ENCODE measurements at places on chromosomes 16 and 17.

DNA sequence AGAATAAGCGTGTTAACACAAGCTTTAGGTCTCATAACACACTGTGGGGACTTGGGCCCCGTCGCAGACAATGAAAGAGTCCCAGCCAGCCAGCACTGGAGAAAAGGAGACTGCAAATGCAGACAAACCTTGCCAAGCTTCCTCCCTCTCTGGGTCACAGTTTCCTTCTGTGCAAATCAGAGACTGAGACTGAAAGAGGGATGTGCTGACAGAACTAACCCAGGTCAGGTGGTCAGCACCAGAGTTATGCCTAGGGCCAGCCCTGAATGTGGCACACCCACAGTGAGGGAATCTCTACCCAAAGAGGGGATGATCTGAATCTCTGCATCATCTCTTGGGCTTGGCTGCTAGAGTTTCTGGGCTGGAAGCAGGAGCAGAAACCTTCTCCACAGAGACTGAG lies 282.3 kb upstream of the CCL2 start:
- no peak for DNase-seq

DNA sequence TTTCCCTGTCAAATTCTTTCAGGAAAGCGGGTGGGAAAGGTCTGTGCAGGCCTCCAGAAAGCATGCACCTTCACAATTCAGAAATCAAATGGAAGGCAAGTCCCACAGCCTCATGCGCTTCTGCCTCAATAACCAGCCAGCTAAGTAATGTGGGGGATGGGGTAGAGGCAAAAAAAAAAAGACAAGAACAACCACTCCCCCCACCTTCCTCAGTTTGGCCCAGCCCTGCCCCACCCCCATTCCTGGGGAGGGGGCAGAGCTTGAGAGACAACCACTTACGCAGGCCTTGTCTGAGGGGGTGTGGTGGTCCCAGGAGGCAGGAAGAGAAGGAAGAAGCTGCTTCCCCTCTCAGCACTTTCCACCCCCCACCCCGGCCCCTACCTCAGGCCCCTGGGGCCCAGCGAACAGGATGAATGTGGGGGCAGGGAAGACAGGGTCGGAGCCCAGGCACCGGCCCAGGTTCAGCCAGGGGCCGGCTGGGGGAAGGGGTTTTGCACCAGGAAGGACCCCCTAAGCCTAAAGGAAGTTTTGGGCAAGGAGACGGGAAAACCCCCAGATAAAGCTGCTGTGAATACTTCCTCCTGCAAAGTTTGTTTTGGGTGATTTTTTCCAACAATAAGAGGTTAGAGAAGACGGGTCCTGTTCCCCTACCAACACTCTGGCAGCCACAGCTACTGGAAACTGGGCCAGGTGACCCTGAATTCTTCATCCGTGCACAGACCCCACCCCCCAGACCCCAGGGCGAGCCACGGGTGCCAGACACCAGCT lies 1.2 kb downstream of the JUP start:
- DNase-seq = no peak

DNA sequence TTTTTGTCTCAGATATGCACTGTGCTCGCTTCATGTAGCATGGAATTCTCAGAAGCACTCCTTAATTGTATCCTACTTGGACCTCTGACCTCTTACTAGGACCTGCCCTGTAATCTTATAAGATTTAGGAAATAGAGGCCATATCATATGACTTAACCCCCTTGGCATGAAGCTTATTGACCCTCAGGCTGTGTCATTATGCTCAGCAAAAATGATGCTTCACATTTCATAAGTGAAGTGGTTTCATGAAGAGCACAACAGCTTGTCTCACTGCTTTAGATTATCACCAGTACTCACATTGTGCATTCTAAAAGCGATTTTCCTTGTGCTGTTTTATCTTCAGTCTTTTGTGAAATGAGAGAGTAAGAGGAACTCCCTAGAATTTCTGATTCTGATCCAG lies 6.4 kb downstream of the PHKB start:
- no peak for DNase-seq

GRCh38 chr16:46947900-46948547 lies 25.4 kb downstream of the DNAJA2 start:
- peak; percentile 2 for DNase-seq

- no peak for DNase-seq
Observed at GRCh38 chr17:35588196-35588920, 1.2 kb downstream of the AP2B1 start.

- DNase-seq = no peak
Observed at GRCh38 chr16:87288753-87289362, 28.3 kb downstream of the C16orf95 start.

DNA sequence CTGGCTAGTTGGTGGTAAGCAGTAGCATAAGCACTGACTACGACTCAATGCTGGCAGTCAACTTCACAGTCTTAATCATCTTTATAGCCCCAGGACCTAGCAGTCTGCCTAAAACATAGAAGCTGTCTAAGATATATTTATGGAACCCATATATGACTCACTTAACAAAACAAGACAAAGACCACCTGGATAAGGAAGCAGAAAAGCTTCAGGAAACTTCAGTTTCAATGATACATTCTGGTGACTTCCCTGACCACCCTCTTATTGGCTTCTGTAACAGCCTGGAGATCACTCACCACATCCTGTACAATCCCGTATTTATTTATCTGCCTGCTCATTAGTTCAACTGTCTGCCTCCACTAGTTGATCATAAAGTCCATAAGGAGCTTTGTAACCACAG lies 95.5 kb downstream of the PMP22 start:
- DNase-seq = no peak

DNA sequence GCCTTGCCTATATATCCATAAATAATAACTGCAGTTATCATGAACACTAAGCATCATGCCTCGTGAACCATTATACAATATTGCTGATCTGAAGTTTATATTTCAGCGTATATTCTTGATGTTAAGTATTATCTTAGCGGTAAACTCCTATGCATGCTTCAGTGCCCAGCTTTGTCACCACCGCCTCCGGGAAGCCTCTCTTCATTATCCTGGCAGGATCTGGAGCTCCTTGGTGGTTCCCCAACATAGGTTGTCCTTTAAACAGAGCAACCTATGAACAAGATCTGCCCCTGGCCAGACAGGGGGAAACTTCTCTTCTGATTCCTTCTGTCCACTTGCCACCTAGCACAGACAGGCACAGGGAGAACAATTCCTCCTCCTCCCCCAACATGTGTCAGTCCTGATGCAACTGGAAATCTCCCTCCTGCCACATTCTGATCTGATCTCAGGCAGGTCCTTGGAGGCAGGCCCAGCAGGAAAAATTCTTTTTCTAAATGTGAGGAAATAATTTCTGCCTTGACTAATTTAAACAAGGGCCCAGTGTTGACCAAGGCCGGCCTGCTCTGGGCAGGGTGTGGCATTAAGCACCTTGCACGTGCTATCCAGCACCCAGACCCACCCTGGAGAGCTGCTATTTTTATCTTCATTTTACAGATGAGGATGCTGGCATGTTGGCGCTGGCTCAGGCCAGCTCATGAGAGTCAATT lies 22.4 kb downstream of the SPNS2 start:
- no peak for DNase-seq

DNA sequence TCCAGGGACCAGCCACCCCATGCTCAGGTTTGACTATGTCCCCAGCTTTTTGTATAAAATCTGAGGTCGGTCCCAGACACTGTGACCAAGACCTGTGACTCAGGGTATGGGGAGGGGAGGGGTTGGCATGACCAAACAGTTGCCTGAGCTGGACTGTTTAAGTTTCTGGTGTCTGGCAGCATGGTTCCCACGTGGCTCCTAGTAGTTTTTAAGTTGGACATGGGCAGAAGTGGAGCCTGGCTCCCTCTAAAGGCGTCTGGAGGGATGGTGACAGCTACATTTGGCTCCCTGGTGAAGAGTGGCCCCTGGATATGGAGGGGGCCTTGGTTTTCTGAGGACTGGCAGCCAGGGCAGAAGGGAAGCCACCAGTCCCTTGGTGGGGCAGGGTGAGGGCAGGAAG lies 7.9 kb downstream of the SMCR8 start:
- DNase-seq = no peak

DNA sequence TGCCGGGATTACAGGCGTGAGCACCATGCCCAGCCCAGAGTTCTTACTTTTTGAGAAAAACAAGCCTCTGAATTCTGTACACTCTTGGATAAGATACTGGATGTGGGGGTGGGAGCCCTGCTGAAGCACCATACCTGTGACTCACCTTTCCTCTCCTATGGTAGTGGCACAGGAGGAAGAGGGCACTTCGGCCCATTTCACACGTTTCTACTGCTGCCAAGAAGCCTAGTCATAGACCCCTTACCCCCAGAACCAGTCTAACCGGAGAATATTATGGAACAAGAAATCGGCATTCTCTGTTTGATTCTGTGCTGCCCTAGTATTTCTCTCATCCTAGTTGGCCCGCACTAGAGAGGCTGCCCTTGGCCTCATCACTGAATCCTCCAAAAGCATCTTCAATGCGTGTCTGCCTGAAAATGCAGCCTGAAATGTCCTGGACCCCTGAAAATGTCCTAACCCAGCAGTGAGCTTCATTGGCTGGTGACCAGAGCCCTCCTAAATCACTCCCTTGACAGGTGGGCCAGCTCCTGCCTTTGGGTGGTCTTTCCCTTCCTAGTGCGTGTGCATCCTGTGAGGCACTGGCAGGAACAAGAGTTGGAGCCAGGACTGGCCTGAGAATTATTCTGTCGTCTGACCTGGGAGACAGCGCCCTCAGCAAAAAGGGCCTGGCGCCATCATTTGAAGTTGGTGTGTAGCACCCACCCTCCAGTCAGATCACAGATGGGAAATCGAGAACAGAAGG lies 37.9 kb downstream of the NDEL1 start:
- no peak for DNase-seq

- no peak for DNase-seq
Observed at GRCh38 chr16:50839920-50840729, 98.2 kb downstream of the CYLD start.

Measured in NCI-H1436 (cell line).